Activated CD4-positive, alpha-beta T cell treated with anti-CD3 and anti-CD28 coated beads for 36 hours (primary cell): ENCODE measurements at places on chromosomes 3 and 15. TPM values are rescaled to one million over a fixed set of nuclear protein-coding genes. Genes with fewer than 3 reads are reported as not detected.
A peak's percentile ranks its signal among the peaks of the same experiment; 100 is the strongest.

Gene PRR23C
- not detected for total RNA-seq

Gene LYZL4
- total RNA-seq: not detected

Gene REC114
- total RNA-seq: not detected

GRCh38 chr15:65095011-65095746, 18.6 kb downstream of the KBTBD13 start:
- DNase-seq: no peak
- H3K36me3 ChIP-seq: peaks cover 13% of the 10 kb centered on the region
- no peak overlapping the region for H3K4me3 ChIP-seq
- H3K4me1 ChIP-seq: no peaks in the 10 kb centered on the region
- no peak overlapping the region for H3K27ac ChIP-seq

DNA sequence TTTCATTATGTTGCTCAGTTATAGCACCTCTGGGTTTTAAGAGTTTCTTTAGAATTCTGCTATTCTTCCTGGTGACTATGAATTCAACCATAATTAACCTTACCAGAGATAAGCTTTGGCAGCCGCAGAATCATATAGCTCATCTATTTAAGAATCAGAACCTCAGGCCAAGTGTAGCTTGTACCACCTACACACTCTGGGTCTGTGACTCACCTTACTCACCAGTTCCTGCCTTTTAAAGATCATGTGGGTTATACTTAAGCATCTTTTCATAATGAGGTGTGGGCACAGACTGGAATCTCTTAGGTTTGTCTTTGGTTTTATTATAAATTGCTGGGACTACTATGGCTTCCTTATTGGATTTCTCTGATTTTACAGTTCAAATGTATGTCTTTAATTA, 21.9 kb downstream of the CDV3 start:
- DNase-seq: peak; percentile 58
- H3K27ac ChIP-seq: peak overlapping the region; percentile 24
- peaks cover 9% of the 10 kb centered on the region for H3K36me3 ChIP-seq
- H3K27me3 ChIP-seq: no peaks in the 10 kb centered on the region

- H3K27me3 ChIP-seq: peaks cover 3% of the 10 kb centered on the region
- H3K4me3 ChIP-seq: no peak overlapping the region
- no peak overlapping the region for H3K27ac ChIP-seq
- no peak for DNase-seq
- H3K36me3 ChIP-seq: no peaks in the 10 kb centered on the region
Observed at GRCh38 chr15:48025118-48025517, 95.7 kb upstream of the SLC24A5 start.

DNA sequence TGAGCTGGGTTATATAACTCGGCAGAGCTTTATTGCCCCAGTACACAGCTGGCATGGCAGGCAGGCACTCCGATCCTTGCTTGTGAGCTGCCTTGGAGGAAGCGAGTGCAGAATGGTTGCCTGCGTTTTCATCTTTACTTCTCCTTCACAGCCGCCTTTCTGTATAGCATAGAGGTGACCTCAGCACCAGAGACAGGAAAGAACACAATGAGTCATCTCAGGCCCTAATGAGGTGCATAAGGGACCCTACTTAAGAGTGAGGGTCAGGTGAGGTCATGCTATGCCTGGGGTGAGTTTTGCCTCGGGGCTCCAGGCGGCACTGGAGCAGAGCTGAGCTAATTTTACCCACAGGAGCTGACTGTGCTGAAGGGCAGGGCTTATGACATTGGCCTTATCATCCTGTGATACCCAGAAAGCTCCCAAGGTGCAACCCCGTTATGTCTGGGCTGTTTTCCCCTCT, 43.5 kb downstream of the LPP start:
- no peak overlapping the region for H3K4me3 ChIP-seq
- DNase-seq: no peak
- H3K27ac ChIP-seq: no peak overlapping the region
- no peaks in the 10 kb centered on the region for H3K27me3 ChIP-seq

DNA sequence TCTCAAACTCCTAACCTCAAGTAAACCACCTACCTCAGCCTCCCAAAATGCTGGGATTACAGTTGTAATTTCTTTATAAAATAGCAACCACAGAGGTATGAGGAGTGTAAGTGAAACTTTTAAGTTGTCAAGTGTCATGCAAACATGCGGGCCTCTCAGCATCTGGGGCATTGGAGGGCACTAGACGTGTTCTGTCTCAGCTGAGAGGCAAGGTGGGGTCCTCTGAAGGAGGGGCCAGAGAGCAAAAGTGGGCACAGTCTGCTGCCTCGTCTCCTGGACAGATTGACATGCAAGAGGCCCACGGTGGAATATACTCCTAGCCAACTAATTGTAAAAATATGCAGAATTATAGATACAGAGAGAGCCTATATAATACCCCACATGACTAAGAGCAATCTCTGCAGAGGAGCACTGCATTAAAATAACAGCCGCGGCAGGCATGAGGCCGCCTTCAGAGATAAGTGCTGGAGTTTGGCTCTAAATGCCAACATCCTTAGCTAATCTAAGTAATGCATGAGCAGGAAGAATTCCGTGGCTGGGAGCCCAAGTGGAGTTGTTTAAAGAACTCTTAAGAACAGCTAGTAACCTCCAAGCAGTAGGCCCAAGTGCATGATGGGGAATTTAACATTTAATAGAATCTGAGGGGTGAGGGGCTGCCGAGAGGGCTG, 87.8 kb upstream of the RNU6-1 start:
- no peaks in the 10 kb centered on the region for H3K27me3 ChIP-seq
- no peak overlapping the region for H3K27ac ChIP-seq
- H3K4me3 ChIP-seq: no peak overlapping the region
- no peaks in the 10 kb centered on the region for H3K4me1 ChIP-seq
- DNase-seq: no peak
- no peaks in the 10 kb centered on the region for H3K36me3 ChIP-seq

Gene MAP1A
- 1.3 TPM for total RNA-seq

Gene CKMT1B
- total RNA-seq: 0.25 TPM

Gene UQCRC1
- total RNA-seq: 231 TPM

Gene CD200R1
- total RNA-seq: 1.4 TPM

DNA sequence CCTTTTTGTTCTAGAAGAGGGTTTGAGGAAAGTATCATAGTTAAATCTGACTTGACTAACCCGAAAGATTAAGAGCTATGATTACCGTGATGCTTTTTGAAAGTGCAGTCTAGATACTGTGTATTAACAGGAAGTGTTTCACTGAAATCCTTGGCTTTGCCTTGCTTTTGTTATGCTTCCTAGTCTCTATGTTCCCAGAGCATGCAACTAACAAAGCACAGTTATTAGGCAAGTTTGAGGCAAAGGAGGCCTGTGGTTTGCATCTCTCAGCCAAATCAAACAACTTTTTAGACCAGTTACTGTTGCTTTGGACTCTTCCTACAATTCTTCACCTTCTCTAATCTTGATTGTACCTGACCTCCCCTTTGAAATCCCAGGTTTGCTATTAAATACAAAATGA, 3.9 kb downstream of the LXN start:
- peaks cover 44% of the 10 kb centered on the region for H3K36me3 ChIP-seq
- H3K27me3 ChIP-seq: no peaks in the 10 kb centered on the region
- no peak overlapping the region for H3K4me3 ChIP-seq
- DNase-seq: no peak
- no peak overlapping the region for H3K27ac ChIP-seq
- H3K4me1 ChIP-seq: peaks cover 18% of the 10 kb centered on the region

GRCh38 chr3:108404368-108404767, 106.0 kb downstream of the MYH15 start:
- no peak overlapping the region for H3K4me3 ChIP-seq
- H3K27ac ChIP-seq: no peak overlapping the region
- no peaks in the 10 kb centered on the region for H3K36me3 ChIP-seq
- no peak for DNase-seq
- peaks cover 10% of the 10 kb centered on the region for H3K4me1 ChIP-seq

- H3K27me3 ChIP-seq: peaks cover 1% of the 10 kb centered on the region
- H3K27ac ChIP-seq: no peak overlapping the region
- H3K36me3 ChIP-seq: no peaks in the 10 kb centered on the region
- no peak overlapping the region for H3K4me3 ChIP-seq
- H3K4me1 ChIP-seq: no peaks in the 10 kb centered on the region
Observed at GRCh38 chr3:57726397-57726796, 29.7 kb upstream of the SLMAP start.

GRCh38 chr15:63109920-63110319, 11.7 kb upstream of the LACTB start:
- H3K36me3 ChIP-seq: no peaks in the 10 kb centered on the region
- H3K4me3 ChIP-seq: no peak overlapping the region

DNA sequence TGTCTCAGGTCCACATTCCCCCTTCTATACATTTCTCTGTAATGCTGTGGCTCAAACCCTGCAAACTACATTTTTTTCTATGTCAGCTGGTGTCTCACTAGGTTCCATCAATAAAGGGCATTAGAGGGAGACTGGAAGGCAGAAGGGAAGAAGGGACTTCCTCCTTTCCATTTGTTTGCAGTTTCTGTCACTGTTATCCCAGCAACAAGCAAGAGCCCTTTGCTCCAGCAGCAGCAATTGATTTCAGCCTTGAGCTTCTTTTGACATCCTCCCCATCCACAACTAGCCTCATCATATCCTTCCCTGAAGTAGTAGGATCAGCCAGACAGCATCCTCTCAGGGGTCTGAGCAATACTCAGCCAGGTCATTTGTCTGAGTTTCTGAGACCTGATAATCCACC, 5.3 kb upstream of the NCK1 start:
- H3K4me1 ChIP-seq: peaks cover 24% of the 10 kb centered on the region
- H3K36me3 ChIP-seq: peaks cover 39% of the 10 kb centered on the region
- no peak overlapping the region for H3K27ac ChIP-seq

DNA sequence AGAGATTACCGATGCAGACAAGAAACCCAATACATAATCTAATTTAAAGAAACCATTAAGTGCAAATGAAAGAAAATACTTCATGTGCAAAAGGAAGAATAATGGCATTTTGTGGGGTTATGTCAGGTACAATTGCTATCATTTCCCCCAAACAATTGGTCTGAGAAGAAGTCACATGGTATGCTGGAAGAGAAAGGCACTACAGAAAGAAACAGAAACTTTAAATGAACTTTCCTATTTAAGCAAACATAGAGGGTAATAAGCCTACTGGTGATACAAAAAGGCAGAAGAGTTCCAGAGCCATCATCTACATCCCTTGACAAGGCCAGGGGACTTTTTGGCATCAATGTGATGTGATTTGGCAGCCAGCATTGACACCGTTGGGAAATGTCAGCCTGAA, 302.4 kb upstream of the WNT5A start:
- H3K4me3 ChIP-seq: no peak overlapping the region
- no peaks in the 10 kb centered on the region for H3K4me1 ChIP-seq
- DNase-seq: no peak
- no peaks in the 10 kb centered on the region for H3K27me3 ChIP-seq
- no peaks in the 10 kb centered on the region for H3K36me3 ChIP-seq
- no peak overlapping the region for H3K27ac ChIP-seq

GRCh38 chr3:156978481-156978961, 152.4 kb downstream of the LEKR1 start:
- no peaks in the 10 kb centered on the region for H3K36me3 ChIP-seq
- no peak for DNase-seq
- no peaks in the 10 kb centered on the region for H3K4me1 ChIP-seq
- no peak overlapping the region for H3K27ac ChIP-seq
- no peaks in the 10 kb centered on the region for H3K27me3 ChIP-seq
- no peak overlapping the region for H3K4me3 ChIP-seq

Gene ROBO2
- total RNA-seq: not detected

Gene ITPKA
- total RNA-seq: 2.5 TPM

DNA sequence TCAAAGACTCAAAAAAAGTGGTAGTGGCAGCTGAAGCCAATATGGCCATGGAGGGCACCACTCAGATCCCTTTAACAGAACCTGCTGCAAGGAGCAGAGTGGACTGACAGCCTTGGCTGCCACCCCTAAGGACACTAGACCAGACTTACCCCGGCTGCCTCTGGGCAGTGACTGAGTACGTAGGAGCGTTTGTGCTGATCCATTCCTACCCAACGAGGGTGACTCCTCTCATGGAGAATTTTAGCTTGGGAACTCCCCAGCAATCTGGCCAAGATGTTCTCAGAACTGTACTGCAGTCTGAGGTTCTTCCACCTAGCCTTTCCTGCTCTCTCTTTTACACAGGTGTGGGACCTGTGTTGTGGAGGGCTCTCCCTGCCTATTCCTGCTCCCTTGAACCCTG, 22.1 kb downstream of the CLEC3B start:
- DNase-seq: no peak
- no peak overlapping the region for H3K4me3 ChIP-seq
- H3K36me3 ChIP-seq: no peaks in the 10 kb centered on the region
- peaks cover 7% of the 10 kb centered on the region for H3K27me3 ChIP-seq
- H3K4me1 ChIP-seq: no peaks in the 10 kb centered on the region

DNA sequence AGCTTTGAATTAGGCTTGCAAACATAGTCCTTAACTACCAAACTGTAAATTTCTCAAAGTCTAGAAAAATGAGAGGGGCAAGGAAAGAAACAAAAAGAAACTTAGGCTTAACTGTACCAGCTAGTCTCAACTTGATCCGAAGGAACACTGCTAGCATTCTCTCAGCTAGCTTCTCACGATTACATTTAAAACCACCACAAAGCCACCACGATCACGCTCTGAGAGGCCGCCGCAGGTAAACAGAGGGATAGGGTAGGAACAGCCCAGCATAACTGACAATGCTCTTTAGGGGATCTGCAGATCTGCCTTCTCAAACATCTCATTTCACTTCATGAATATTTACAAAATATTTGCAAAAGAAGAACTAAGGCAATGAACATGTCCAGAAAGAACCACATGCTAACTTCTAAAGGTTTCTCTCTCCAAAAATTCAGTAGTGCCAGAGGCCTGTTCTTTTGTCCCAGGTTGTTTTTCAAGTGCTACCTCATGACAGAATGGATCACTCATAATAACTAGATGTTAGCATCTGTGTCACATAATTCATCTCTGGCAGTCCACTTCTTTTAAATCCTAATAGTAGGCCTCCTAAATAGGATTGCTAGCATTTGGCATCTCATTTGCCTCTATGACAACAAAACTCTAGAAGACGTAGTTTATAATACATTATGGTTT, 18.9 kb downstream of the VGLL4 start:
- peaks cover 9% of the 10 kb centered on the region for H3K36me3 ChIP-seq
- DNase-seq: peak; percentile 38
- H3K4me1 ChIP-seq: peaks cover 70% of the 10 kb centered on the region
- H3K4me3 ChIP-seq: peak overlapping the region; percentile 52

GRCh38 chr3:48215876-48216275, 7.4 kb upstream of the CAMP start:
- no peak overlapping the region for H3K4me3 ChIP-seq
- H3K27me3 ChIP-seq: no peaks in the 10 kb centered on the region
- no peak for DNase-seq
- H3K27ac ChIP-seq: no peak overlapping the region
- no peaks in the 10 kb centered on the region for H3K4me1 ChIP-seq

- peaks cover 2% of the 10 kb centered on the region for H3K27me3 ChIP-seq
- no peaks in the 10 kb centered on the region for H3K36me3 ChIP-seq
- H3K4me1 ChIP-seq: no peaks in the 10 kb centered on the region
- H3K4me3 ChIP-seq: no peak overlapping the region
- no peak overlapping the region for H3K27ac ChIP-seq
Observed at GRCh38 chr3:55330756-55331155, 156.3 kb downstream of the WNT5A start.

- peak within 1 kb of the TSS; percentile 79 for H3K27ac ChIP-seq
- peaks cover 35% of the 10 kb centered on the region for H3K36me3 ChIP-seq
- peaks cover 42% of the 10 kb centered on the region for H3K4me1 ChIP-seq
- no peaks in the 10 kb centered on the region for H3K27me3 ChIP-seq
- peak within 1 kb of the TSS; percentile 83 for H3K4me3 ChIP-seq
Observed at GRCh38 chr3:48446425-48447193, at the start of gene ATRIP. Gene ATRIP (plus strand): TSS chr3:48446737. CDS start chr3:48446846, 109 bp downstream.

Gene ITIH4
- total RNA-seq: 6.5 TPM
